ENCODE measurements at places on chromosomes 12 and 14. TPM values are rescaled to one million over a fixed set of nuclear protein-coding genes. Genes with fewer than 3 reads are reported as not detected.

- DNase-seq: no peak
Measured at GRCh38 chr14:23173796-23174195, 9.7 kb downstream of the SLC7A8 start.

GRCh38 chr14:103122585-103122946 lies 695 bp upstream of the TNFAIP2 start:
- no peak for DNase-seq

- DNase-seq: no peak
Measured at GRCh38 chr12:71299541-71300376, 139.8 kb upstream of the LGR5 start.

DNA sequence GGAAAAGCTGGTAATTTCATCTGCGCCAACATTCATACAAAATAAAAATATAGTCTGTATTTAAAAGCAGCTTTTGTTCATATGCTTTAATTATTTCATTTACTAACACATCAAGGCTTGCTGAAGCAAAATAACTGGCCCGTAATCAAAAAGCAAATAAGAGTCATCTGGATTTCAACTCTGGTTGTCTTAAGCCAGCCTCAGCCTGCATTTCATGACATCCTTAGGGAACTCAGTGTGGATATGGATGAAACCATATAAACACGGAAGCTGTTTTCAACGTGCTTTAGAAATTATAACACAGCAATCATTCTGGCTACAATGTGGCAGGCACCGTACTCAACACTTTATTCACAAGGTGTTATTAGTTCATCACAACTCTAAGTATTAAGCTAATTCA lies 852 bp downstream of the COX16 start:
- no peak for DNase-seq

- DNase-seq: no peak
Measured at GRCh38 chr12:50287271-50287670, 4.0 kb upstream of the LIMA1 start.

GRCh38 chr14:33369972-33370371 lies 431.3 kb downstream of the NPAS3 start:
- no peak for DNase-seq

DNA sequence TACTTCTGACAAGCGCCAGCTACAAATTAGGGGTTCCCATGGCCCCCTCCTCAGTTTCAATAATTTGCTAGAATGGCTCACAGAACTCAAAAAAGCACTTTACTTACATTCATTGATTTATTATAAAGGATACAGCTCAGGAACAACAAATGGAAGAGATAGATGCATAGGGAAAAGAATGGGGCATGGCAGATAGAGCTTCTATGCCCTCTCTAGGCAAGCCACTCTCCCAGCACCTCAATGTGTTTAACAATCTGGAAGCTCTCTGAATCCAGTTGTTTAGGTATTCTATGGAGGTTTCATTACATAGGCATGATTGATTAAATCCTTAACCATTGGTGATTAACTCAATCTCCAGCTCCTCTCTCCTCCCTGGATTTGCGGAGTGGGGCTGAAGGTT lies 184.5 kb upstream of the DAAM1 start:
- no peak for DNase-seq

DNA sequence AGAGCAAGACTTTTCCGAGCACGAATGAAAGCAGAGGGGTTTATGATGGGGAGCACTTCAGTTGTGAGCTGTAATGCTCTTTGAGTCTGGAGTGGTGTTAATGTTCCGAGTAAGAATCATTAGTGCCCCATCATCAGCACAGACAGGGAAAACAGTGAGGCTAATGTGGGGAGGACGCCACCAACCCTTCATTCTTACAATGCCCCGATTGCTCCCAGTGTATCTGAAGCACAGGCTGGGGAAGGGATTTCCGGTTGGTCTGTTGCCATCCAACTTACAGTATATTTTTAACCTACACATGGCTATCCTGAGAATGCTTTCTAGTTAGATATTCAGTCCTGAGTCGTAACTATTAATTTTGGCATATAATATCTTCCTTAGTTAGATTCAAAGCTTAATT lies 141.6 kb downstream of the APAF1 start:
- no peak for DNase-seq

DNA sequence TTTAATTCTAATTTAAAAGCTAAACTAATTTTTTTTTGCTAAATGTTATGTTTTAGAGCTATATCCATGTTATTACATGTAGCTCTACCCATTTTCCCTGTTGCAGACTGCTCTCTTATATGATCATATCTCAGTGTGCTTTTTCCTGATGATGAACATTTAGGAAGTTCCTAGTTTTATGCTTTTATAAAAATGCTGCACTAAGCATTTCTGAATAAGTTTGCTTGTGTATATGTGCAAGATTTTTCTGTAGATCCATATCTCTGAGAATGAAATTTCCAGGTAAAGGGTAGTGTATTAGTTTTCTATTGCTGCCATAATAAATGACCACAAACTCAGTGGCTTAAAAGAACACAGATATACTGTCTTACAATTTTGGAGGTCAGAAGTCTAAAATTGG lies 374.4 kb upstream of the E2F7 start:
- DNase-seq: no peak

GRCh38 chr14:68944162-68944561 lies 34.9 kb downstream of the ACTN1 start:
- DNase-seq: no peak

- DNase-seq: no peak
Measured at GRCh38 chr12:58487255-58487654, 433.0 kb downstream of the LRIG3 start.

DNA sequence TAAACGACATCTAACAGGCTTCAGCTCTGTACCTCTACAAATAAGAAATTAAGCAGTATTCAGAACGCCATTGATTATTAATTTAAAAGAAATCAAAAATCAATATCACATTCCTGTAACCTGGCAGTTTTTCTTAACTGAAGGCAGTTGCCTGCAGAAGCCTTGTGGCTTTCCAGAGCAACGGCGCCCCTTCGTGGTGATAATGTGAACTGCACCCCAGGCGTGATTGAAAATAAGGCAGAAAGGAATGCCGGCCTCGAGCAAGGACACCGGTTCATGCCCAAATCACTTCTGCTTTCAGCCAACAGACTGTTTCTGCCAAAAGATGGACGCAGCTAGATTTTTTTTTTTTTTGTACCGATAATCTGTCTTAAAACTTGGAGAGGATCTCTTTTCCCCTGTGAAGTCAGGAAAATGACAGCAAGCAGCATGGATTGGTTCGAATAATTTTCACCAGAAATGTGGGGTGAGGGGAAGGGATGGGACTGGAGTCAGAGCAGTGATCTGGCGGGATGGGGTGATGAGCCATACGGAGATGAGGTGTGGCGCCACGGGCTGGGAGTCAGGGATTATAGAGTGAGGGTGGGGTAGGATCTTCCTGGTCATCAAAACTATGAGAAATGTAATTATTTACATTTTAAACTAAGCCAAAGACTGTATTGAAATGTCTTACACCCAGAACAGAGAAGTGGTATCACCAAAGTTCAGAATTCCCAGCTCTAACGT lies 473.0 kb downstream of the DPF3 start:
- peak; percentile 92 for DNase-seq

DNA sequence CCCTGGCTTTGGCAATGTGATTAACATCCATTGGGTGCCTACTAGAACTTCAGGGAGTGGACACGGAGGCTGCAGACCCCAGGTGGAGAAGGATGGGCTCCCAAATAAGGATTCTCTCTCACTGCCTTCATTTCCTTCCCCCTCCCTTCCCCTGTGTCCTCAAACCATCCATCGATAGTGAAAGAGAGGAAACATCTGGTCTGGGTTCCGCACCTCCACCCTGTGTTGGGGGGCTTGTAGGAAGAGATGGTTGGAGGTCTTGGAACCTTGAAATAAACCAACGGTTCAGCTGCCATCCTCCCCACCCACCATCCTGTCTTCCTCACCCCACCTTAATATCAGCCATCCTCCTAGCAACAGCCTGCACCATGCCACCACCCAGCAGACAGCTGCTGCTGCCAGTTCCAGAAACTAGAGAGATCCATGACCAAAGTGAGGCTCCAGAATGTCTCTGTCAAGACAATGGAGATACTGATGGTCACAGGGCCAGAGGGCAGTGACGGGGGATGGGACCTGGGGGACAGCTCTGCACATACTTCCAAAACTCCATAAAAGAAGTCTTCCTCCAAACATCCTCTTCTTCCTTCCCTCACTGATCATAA lies 153.1 kb upstream of the CCND2 start:
- DNase-seq: no peak

DNA sequence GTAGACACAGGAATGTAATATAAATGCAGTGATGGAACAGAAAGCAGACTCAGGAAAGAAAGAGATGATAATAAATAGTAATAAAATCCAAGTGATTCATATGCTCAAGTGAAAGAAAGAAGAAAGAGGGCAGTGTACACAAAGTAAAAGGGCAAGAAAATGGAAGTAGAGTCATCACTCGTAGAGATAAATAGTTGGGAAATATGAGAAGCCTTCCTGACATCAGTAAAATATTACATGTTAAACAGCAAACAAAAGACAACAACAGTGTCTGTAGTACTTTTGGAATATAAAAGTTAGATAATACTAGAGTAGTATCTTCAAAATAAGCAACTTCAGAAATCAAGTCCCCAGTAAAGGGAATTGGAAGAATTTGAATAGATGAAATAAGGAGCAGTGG lies 412.3 kb downstream of the RAD51B start:
- no peak for DNase-seq

GRCh38 chr14:23571701-23572523 lies 4.3 kb upstream of the AP1G2 start:
- DNase-seq: no peak

DNA sequence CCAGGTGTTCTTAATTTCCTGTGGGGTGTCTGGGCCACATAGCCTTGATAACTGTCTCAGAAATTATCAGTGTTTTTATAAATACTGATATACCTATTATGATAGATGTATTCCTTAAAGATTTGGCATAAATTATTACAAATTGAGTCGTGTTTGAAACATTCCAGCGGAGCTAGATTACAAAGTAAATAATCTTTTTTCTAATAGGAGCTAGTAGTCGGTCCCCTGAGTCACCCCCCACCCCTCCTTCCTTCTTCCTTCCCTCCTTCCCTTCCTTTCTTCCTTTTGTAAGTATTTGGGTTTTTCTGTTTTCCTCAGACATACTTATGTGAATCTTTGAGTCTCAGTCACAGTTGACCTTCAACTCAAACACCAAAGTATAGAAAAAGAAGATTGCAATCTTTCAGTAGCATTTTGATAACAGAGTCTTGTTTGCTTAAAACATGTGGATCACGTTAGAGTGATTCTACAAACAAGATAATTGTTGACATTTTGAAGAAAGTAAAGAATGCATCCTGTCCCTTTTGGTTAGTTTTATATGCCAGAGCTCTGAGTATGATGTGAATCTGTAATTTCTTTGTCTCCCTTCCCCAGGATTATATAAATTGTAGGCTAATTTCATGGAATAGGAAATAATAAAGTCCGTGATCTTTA lies 264.0 kb downstream of the FUT8 start:
- no peak for DNase-seq

- DNase-seq: no peak
Measured at GRCh38 chr14:103130017-103130764, 6.9 kb downstream of the TNFAIP2 start.

DNA sequence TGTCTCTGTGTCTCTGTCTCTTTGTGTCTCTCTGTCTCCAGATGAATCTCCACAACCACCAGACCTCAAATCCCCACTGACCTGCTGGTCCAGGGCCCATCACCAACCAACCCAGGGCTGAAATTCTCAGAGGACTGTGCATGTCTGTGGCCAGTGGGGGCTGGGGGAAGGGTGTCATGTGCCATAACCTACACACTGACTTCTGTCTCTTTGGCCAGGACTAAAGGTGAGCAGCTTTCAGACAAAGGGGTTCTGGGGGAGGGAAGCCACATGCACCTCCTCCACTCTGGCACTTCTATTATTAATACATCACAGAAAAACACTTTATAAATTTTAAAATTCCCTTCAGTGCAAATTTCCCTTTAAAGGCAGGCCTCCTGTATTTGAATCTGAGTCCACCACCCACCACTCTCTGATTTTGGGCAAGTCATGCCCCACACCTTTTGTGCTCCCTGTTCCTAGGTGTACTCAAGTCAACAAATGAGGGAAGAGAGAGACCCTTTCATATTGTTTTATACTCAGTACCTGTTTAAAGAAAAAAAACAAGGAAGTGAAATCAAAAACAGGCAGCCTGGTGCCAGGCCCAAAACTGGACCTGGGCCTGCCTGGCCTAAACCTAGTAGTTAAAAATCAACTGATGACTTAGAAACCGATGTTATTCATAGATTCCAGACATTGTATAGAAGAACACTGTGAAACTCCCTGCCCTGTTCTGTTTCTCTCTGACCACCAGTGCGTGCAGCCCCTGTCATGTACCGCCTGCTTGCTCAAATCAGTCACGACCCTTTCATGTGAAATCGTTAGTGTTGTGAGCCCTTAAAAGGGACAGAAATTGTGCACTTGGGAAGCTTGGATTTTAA lies 80.2 kb downstream of the TUNAR start:
- DNase-seq: no peak

DNA sequence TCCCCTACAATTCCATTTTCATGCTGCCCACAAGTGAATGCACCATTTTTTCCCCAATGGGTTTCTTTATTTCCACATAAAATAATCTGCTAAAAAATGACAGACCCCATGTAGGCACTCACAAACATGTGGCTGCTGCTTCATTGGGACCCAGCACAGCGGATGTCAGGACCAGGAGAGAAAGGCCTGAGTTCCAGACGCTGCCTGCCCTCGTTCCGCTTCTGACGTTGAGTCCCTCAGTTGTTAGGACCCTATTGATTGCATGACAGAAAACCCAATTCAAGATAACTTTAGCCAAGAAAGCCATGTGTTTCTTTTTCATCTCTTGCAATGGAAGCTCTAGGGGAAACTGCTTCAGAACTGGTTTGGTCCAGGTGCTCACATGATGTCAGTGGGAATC lies 34.6 kb downstream of the ADGRD1 start:
- no peak for DNase-seq

DNA sequence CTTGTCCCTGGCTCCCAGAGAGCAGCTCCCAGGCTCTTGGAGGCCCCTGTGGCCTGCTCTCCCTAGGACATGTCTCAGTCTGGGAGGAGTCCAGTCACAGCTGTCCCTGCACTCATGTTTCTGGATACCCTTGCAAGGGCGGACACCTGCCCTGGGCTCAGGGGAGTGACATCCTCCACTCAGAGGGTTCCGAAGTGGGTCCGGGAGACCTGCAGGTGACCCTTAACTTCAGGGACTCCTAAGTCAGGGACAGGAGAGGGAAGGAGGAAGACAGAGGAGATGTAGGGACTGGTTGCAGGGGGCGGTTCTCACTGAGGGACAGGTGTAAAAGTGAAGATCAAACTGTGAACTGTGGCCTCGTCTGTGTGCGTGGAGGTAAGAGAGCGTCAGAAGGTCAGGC lies 37.6 kb downstream of the CACNA2D4 start:
- no peak for DNase-seq

GRCh38 chr14:92698393-92698792 lies 50.0 kb downstream of the LGMN start:
- no peak for DNase-seq

Gene EPYC
- total RNA-seq: not detected

Gene FAR2
- total RNA-seq: 32.8 TPM

Gene CCDC38
- not detected for total RNA-seq

Gene OR4E2
- total RNA-seq: not detected

Gene CPM
- 29.6 TPM for total RNA-seq

Gene TSPAN9
- 18.6 TPM for total RNA-seq

Gene RERGL
- 1.5 TPM for total RNA-seq

Gene MYBPC1
- total RNA-seq: 51.7 TPM

Gene GYS2
- total RNA-seq: not detected
